ENCODE measurements at places on chromosomes 1 and 21.

DNA sequence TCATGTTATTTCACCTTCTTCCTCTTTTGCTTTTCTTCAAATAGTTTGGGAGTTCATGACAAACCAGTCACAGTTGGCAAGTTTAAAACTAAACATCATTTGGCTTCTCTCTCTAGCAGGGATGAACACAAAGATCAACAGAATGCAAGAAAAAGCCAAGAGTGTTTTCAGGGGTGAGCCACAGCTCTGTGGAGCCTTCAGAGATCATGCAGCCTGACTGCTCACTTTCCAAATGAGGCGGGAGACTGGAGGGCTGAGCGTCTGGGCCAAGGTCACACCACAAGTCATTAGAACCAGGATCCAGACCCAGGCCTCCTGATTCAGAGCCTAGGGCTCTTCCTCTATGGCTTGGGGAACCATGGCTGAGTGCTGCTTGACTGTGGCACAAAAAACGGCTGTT is 2.7 kb downstream of the DPT start:
- DNase-seq = no peak

- no peak for DNase-seq
Measured at GRCh38 chr1:29441916-29442668, 205.8 kb downstream of the PTPRU start.

- DNase-seq = no peak
Measured at GRCh38 chr1:78289603-78290002, 201.2 kb upstream of the PTGFR start.

- DNase-seq = no peak
Measured at GRCh38 chr1:118335331-118335732, 150.3 kb upstream of the SPAG17 start.

GRCh38 chr21:46187814-46188213 is 3.6 kb upstream of the SPATC1L start:
- DNase-seq = no peak

- no peak for DNase-seq
Measured at GRCh38 chr1:2554621-2555387, 1.4 kb upstream of the TNFRSF14 start.
